Osteocyte (in vitro differentiated cells): ENCODE measurements at places on chromosomes 1 and 21.

DNA sequence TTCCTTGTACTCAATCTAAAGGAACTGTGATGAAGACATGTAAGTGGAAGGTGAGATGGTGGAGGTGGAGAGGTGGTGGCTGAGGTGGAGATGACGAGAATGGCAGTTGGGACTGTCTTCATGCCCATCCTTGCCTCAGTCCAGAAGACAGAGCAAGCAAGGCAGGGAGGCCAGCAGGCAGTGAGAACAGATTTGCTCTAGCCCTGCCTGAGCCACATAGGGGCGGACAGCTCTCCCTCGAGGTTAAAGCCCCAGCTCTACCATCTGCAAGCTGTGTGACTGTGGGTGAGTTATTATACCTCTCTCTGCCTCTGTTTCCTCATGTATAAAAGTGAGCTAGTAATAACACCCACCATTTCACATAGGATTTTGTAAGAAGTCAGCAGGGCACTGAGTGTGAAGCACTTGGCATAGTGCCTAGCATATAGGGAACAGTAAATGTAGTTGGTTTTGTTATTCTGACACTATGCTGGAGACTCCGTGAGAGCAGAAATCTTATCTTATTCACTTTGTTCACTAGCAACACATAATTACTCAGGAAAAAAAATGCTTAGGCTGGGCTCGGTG is 4.8 kb upstream of the FAM110D start:
- DNase-seq, result no peak

DNA sequence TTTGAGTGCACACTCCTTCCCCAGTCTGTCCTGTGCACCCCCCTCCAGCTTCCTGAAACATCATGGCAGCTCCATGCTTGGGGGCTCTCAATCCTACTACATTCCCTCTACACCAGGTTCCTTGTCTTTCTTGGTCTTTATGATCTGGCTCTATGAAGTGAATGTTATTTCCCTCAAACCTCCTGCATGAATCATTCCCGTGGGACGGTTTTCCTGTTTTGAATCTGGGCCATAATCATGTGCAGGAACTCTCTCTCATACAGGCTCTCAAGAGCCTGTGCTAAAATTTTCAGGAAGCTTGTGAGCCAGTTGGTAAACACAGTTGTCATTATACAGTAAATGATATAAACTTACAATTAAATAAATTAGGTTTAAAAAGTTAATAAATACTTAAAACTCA is 89.8 kb upstream of the KCNE2 start:
- DNase-seq, result no peak

- DNase-seq, result no peak
Measured at GRCh38 chr1:173255214-173255813, 48.2 kb upstream of the TNFSF4 start.

- DNase-seq, result no peak
Measured at GRCh38 chr1:91884459-91885212, 1.3 kb downstream of the TGFBR3 start.

GRCh38 chr1:39829791-39830533 is 41.3 kb upstream of the BMP8B start:
- no peak for DNase-seq

- no peak for DNase-seq
Measured at GRCh38 chr1:41024953-41025352, 3.4 kb upstream of the SLFNL1 start.

DNA sequence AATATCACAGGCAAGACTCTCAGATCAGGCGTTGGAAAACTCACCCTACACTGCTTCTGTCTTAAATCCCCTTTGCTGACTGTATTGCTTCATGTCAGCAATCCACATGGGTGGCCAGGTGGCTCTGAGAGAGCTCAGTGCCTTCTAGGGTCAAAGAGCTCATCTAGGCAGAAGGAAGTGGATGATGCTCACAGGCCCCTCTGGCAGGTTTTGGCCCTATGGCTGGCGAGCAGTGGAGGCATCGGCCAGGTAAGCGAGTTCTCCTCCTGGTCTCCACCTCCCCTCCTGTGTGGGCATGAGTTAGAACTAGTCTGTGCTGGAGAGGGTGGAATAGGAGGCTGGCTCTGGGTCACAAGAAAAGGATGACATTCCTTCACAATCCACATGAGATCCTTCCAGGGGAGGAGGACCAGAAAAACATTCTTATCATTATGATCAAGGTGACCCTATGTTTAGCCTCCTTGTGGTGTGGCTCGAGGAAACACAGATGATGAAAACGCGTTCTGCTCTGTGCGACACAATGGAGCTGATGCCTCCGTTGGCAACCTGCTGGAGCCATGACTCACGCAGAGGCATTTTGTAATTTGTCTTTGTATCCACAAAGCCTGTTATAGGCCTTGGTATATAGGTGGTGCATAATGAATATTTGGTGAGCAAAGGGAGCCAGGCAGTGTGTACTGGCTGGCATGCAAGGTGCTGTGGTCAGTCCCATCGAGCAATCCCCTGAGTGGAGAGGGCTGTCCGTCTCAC is 264.6 kb upstream of the RAB4A start:
- DNase-seq, result no peak

DNA sequence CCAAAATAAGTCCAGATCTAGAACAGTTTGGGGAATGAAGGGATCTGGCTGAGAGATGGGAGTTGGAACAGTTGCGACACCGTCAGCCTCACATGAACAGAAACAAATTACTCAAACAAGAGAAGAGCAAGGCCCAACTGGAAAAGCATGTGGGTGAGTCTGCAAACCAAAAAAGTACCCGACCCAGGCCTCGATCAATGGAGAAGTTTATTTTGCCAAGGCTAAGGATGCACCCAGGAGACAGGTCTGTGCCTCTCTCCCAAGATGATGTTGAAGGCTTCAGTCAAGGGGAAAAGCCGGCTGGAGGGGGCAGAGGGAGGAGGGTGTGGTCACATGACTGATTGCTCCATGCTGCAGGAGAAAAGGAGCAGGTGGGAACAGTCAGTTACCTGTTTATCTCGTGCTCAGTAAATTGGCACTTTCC is 42.3 kb downstream of the KRTAP10-1 start:
- DNase-seq, result no peak
